Left lung (tissue), 14 donors: ENCODE measurements at places on chromosomes 4 and X. TPM values are rescaled to one million over a fixed set of nuclear protein-coding genes. Genes with fewer than 3 reads are reported as not detected.
A peak's percentile ranks its signal among the peaks of the same experiment; 100 is the strongest.

Gene S100G
- total RNA-seq: not detected

DNA sequence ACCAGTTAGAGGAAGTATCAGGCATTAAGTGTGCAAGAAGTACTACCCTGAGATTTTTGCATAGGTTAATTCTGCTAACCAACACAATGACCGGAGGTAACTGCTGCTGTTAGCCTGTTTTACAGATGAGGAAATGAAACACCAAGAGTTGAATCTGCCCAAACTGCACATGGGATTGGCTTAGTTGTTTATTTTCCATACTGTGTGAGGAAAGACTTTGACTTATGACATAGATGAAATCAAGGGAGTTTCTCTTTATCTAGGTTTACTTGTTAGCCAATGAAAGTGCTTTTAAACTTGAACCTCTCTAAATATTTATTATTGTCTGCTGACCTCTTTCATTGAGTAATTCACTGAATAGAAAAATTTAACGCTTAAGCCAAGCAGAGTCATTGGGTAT, 10.3 kb downstream of the GUCY1B1 start:
- DNase-seq: no peak

Gene BMP3
- 8.9 TPM for total RNA-seq

Gene AREG
- 16.8 TPM for total RNA-seq

Gene STOX2
- 14.3 TPM for total RNA-seq

GRCh38 chr4:56768316-56768715, 53.2 kb downstream of the SPINK2 start:
- DNase-seq: no peak

- DNase-seq: no peak
These were observed 847.8 kb downstream of the RAPGEF2 start for GRCh38 chr4:159950707-159951106.

- DNase-seq: no peak
These were observed 12.0 kb upstream of the GPM6A start for GRCh38 chr4:175824076-175824475.

- no peak for DNase-seq
These were observed 60.4 kb downstream of the SLC10A6 start for GRCh38 chr4:86788826-86789225.

DNA sequence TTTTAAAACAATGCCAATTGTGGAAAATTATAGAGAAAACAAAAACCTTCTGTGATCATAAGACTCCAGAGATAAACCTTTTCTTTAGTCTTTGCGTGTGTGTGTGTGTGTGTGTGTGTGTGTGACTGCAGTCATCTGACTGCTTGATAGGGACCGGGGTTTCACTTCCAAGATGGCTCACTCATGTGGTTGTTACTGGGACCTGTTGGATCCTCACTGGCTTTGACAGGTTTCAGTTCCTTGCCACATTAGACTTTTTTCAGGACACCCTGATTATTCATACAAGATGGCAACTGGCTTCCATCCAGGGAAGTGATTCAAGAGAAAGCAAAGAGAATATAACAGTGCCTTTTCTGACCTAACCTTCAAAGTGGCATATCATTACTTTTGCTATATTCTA, 21.9 kb upstream of the MAD2L1 start:
- no peak for DNase-seq

Gene GSX2
- total RNA-seq: not detected

DNA sequence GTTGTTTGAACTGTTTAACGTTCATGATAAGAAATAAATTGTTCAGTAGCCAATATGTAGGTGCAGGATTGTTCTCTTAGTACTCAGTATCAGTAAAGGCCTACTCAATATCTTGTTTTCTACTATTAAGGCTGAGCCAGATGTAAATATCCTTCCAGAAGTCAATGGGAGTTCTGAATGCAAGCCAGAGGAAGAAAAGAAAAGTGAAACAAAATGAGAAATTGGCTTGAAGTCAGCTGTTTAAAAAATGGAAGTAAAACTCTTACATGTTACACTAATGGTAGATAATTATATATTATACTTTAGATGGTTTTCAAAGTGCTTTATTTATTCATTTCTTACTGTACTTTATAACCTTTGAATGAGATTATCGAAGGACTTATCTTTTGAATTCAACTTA, 1417.9 kb downstream of the ADGRL3 start:
- no peak for DNase-seq

GRCh38 chrX:152817078-152817764, 13.3 kb downstream of the CETN2 start:
- no peak for DNase-seq

DNA sequence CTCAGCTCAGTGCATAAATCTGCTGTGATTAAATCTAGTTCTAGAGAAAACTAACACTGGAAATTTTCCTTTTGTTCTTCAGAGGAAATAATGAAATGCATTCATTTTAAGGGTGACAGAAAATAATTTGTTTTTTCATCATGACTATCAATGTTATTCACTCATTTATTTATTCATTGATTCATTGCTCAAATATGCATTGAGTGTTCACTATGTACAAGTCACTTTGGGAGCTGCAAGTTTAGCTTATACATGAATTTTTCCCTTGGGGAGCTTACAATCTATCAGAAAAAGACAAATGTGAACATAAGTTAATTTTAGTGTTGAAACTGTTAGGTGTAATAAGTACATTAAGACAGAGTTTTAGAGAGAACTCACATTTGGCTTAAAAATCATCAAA, 897.8 kb downstream of the CENPC start:
- DNase-seq: no peak

Gene RAB9B
- total RNA-seq: 1.6 TPM

Gene RNF212
- total RNA-seq: 7.2 TPM

Gene EFHC2
- total RNA-seq: 1.6 TPM

Gene ABCG2
- 5.1 TPM for total RNA-seq

DNA sequence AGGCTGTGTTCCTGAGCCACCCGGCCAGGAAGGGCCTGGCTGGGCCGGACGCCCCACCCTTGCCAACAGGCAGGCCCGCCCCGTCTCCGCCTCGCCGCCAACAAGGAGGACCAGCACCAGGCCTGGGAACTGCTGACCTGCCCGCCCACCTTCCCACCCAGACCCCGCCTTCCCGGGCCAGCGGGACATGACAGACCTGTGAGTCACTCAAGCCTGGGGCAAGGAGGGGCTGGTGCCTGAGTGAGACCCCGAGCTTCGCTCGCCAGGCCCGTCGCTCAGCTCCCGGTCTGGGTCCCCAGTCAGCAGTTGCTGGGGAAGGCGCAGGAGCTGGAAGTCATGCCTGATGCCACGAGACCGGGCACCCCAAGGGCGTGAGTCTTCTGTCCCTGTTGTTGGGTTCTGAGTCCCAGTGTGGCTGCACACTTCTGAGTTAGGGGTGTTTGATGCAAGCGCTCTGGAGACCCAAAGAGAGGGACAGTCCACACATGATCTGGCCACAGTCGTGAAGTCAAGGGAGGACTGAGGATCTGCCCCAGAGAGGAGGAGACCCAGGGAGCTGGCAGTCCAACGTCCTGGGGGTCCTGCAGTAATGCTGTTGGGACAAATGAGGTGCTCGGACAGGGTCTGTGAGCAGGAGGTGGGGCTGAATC, at the start of gene DNASE1L1:
DNASE1L1 (minus strand) TSS at position 33 of the 650 bp plus-strand sequence. CDS start 3,686 bp downstream, outside the sequence.
- DNase-seq: peak; percentile 96

GRCh38 chr4:137558951-137559350, 26.7 kb upstream of the PCDH18 start:
- DNase-seq: no peak

DNA sequence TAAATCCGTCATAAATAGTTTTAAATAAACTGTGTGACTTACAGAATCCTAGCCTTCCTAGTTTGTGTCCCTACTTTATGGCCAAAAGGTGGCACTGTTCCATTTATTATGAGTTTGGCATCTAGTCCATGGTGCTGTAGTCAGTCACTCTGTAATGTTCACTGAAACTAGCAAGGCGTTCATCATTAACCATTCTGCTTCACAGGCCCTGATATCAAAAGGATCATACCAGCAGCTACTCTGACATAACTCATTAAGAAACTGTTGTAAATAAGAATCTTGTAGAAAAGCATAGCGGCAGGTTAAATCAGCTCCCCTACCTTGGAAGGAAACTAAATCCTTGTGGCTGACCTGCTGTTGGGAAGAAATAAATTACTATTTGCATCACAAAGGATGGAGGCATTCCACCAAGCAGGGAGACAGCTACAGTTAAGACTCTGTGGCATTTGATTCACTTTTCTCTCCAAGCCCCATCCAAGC, 919.6 kb upstream of the DIAPH2 start:
- no peak for DNase-seq

DNA sequence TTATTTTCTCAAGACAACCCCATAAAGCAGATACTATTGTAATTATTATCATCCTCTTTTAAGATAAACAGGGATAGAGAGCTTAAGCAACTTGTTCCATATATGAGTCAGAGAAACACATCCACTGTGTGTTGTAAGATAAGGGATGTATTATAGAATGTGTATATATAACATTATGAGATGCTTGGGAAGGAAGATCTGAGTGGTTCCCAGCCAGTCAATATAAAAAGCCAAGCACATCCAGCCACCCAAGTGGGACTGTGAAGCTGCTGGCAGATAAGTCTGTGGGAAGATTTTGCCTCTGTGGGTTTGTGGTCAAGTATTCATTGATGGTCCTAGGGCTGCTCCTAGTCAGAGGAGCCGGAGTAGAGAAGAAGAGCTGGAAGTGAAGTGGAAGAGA, 16.5 kb upstream of the BMPR1B start:
- no peak for DNase-seq

DNA sequence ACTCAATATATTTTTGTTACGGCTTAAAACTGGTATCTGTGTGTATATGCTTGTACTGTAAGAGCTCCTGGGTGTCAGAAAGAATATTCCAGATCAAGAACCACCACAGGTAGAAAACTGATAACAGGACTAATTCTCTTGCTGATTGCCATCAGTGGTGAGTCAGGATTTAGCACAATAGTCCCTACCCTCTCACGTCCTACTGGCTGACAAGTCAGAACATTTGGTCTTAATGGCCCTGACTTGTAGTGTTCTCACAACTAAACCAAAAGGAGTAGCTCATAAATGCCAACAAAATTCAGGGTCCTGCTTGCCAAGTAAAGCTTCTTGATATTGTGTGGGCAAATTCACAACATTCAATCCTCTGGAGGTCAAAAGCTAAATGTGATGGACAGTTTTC, 105.2 kb upstream of the MAB21L2 start:
- no peak for DNase-seq

Gene TMPRSS11D
- not detected for total RNA-seq

DNA sequence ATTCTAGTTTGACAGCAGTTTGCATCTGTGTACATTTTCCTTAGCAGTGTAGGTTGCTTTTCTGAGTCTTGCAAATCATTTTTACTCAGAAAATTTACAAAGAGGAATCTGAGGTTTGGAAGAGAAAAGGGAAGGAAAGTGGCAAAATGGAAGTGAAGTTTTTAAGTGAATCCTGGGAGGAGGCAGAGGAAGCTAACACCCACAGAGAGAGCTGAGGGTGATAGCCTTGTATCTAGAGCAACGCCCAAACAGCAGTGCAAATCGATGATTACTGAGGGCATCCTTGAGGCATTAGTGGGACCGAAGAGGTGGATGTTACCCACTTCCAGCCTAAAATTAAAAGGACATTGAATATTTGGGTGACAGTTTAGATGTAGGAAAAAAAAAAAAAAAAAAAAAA, 31.8 kb downstream of the KLF3 start:
- no peak for DNase-seq

- no peak for DNase-seq
These were observed 148.1 kb upstream of the FAM9B start for GRCh38 chrX:9182041-9182440.

GRCh38 chrX:24371391-24371972, 11.0 kb downstream of the SUPT20HL1 start:
- DNase-seq: peak; percentile 70

Gene NKRF
- total RNA-seq: 8.8 TPM

DNA sequence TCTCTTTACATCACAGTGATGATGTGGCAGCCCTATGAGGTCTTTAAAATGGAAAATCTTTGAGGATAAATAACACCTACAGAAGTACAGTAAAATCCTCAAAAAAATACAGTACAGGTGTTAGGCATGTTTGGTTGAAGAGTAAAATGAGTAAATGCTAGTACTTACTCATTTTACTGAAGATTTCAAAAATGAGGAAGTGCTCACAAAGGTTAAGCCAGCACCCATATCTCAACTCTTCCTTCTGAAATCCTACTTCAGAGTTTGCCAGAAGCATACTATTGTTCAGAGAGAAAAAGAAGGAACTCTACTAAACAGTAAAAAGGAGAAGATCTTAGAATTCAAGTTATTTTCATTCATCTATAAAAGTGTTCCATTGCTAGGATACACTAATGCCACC, 130.9 kb downstream of the CBR4 start:
- no peak for DNase-seq

- DNase-seq: no peak
These were observed 290.4 kb downstream of the GLUD2 start for GRCh38 chrX:121337816-121338215.

GRCh38 chr4:115671581-115671980, 558.2 kb upstream of the NDST4 start:
- DNase-seq: no peak

Gene INTU
- 8.8 TPM for total RNA-seq

GRCh38 chr4:6845027-6845426, 62.5 kb downstream of the KIAA0232 start:
- no peak for DNase-seq

DNA sequence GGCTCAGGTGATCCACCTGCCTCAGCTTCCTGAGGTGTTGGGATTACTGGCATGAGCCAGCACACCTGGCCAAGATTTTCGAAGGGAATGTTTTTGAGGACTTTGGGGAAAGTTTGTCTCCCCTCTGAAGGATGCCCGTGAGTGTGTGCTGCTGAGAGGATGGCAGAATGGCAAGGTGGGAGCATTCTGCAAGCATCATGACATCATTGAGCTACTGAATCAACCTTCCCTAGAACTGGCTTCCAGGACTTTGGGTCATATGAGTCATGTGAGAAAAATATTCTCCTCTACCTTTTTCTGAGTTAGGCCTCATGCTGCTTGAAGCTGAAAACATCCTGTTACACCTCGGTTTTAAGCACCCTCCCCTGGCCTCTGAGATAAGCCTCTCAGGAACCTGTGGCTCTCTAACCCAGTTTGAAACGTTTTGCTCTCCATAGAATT, 31.0 kb downstream of the TMEM131L start:
- DNase-seq: no peak
